Head of caudate nucleus (tissue), 42 donors: ENCODE measurements at places on chromosomes 2 and 18.
A peak's percentile ranks its signal among the peaks of the same experiment; 100 is the strongest.

DNA sequence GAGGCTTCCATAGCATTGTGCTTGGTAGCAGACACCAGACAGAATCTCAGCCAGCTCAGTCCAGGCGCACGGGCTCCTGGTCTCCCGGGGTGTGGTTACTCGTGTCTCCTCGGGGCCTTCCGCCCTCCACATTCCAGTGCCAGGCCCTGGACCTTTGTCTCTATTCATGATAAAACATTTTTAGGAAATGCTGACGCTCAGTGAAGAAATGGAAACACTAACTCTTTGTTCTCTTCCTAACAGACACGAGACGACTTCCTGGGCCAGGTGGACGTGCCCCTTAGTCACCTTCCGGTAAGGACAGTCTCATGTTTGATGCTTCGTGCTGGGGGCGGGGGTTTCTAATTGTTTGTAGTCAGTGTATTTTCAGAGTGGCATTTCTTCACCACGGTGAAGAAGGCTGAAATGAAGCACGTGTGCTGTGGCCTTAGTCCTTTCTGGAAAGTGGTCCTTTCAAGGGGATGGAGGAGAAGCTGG is 271.8 kb downstream of the NEDD4L start:
- DNase-seq, result no peak

- no peak for DNase-seq
Observed at GRCh38 chr2:17299891-17300540, 218.2 kb downstream of the RAD51AP2 start.

DNA sequence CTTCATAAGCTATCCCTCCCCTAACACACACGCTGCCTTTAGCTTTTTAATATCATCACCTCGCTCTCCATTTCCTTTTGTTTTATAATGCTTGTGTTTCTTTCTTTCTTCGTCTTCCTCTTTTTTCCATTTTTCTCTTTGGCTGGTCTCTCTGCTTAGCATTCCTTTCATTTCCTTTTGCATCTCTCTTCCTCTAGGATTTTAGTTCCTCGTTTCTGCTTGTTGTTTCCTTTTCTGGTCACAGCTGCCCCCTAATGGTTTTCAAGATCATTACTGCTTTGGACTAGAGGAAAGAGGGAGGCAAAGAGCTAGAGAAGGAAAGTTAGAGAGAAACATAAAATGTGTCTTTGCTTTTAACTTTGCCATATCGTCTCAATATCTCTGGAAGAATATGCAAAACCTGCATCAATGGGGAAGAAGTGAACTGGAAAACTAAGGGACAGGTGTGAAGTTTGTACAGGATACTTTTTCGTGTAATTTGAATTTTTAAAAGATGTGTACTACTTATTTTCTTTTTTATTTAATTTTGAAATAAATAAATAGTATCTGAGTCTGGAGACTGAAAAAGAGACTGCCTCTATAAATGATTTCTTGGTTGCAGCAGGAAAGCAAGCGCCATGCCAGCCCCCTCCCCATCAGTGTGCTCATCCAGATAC is 6.3 kb upstream of the NRP2 start:
- no peak for DNase-seq

DNA sequence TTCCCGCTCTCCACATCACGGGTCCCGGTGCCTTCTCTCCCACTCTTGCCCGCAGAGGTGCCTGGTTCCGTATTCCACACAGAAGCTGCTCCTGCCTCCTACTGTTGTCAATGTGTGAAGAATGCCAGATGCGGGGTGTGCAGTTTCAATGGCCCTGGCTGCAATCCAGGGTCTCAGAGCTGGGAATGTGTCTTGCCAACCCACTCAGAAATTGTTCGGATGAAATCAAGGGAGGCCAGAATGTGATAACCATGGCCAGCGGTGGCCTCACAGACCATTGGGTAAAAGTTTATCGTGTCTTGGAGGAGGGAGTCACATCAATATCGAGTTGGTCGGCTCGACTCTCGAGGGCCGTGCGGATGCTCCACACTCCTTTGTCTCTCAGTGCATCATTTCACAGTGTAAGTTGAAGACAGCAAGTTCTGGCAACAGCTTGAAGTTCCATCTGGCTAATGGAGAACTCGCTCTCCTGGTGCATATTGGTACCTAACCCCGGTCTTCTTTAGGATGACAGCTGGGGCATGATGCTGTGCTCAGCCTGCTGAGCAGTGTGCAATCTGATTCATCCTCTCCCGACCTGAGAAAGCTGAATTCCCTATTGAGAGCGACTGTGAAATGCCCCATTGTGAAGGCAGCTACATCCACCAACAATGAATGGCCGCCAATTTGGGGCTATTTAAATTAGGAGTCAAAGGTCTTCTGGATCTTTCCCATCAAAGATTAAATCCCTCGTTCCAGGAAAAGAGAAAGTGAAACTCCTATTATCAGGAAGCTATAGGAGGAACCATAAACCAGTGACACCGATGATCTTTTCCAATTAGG is 389.0 kb downstream of the SOX11 start:
- DNase-seq, result peak; percentile 22

DNA sequence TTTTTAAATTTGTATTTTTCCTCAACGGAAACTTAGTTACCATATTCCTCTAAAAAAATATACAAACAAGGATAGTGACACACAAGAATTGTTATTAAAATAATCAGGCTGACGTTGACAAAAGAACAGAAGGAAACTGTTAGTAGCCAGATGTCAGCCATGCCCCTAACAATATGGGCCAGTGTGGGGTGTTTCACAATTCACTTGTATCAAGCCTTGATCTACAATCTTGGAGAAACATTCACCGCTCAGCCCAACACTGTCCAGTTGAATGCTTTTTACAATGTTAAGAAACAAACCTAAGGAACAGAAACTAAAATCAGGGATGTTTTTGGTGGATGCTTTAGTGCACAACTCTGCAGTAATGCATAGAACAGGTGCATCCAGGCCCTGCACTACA is 44.6 kb downstream of the TMEFF2 start:
- no peak for DNase-seq

DNA sequence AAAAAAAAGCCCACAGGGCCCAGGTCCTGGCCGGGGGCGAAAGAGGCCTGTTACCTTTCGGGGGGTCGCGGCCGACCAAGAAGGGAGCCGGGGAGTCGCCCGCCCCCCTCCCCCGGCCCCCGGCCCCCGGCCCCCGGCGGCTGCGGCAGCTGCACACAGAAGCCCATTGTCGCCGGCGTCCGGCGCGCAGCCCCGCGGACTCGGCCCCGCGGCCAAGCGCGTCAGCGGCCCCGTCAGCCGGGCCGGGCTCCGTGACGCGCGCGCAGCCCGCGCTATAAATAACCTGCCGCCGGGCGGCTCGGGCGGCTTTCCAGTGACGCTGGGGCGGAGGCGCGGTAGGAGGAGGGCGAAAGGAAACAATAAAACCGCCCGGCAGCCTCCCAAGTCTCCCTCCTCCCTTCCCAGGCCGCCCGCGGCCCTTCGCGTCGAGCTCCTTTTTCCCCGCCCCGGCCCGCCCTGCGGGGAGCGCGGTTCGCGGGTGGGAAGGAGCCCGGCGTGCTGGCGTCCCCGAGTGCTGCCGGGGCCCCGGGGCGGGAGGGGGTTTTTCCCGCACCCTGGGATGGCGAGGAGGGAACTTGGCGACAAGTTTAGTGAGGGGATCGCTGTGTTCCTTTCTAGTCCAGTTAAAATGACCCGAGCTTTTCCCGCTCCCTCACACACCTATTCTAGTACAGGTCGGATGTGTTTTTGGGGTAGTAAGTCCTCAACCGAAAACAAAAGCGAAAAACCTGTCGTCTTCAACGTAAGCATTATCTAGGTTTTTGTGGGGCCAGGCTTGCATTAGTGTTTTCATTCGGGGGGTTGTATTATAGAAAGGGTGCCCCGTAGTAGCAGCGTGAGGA is 10.0 kb upstream of the NR4A2 start:
- DNase-seq, result peak; percentile 92

GRCh38 chr2:109439986-109440385 is 173.8 kb downstream of the SEPTIN10 start:
- DNase-seq, result no peak

DNA sequence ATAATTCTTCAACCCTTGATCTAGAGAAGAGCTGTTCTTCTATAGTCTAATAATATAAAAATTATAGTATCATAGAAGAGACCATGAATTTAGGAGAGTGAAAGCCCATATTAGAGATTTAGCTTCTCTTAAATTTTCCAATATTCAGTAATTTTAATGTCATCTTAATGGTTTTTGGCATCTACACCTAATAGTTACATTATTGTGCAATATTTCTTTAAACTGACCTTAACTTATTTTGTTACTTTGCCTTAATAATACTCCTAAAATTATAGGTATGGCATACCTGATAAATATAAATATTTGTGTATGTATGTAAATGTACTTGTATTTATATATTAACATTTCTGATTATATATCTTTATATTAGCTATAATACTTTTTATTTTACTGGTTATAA is 78.0 kb upstream of the CWC22 start:
- no peak for DNase-seq
